ENCODE measurements at places on chromosomes 3 and 15. TPM values are rescaled to one million over a fixed set of nuclear protein-coding genes. Genes with fewer than 3 reads are reported as not detected.
A peak's percentile ranks its signal among the peaks of the same experiment; 100 is the strongest.

The CHST13 gene
- not detected for total RNA-seq

The CSK gene
- 22.7 TPM for total RNA-seq

DNA sequence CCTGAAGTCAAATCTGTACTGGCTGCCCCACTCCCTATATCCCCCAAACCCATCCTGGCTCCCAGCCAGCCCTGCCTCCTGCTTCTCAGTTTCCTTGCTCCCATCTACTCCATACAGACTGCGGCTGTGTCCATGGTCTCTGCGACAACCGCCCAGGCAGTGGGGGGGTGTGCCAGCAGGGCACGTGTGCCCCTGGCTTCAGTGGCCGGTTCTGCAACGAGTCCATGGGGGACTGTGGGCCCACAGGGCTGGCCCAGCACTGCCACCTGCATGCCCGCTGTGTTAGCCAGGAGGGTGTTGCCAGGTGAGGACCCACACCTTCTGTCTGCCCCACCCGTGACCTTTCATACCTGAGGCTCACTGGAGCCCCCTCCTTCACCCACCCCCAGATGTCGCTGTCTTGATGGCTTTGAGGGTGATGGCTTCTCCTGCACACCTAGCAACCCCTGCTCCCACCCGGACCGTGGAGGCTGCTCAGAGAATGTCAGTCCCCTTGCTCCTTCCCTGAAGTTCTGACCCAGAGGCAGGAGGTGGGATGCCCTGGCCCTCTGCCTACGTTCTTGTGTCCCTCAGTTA lies 14.7 kb downstream of the STAB1 start:
- no peak for DNase-seq

The PLA2G4B gene
- 0.62 TPM for total RNA-seq

The INSYN1 gene
- total RNA-seq, result 0.35 TPM

DNA sequence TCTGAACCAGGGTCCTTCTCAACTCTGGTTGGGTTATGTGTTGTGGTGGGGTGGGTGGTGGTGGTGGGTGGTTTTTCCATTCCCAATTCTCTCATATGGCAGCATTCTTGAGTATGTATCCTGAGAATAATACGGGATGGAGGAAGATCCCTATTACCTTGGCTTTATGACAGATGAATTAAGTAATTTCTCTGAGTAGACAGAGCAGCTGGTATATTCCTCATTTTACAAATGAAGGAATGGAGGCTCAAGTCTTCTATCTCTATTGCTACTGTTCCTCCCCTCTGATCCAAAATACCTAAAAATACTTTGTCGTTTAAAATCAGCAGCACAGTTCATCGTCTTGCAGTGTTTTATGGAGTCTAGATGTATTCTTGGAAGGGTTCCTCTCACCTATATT lies 10.4 kb downstream of the GYG1 start:
- DNase-seq, result no peak

DNA sequence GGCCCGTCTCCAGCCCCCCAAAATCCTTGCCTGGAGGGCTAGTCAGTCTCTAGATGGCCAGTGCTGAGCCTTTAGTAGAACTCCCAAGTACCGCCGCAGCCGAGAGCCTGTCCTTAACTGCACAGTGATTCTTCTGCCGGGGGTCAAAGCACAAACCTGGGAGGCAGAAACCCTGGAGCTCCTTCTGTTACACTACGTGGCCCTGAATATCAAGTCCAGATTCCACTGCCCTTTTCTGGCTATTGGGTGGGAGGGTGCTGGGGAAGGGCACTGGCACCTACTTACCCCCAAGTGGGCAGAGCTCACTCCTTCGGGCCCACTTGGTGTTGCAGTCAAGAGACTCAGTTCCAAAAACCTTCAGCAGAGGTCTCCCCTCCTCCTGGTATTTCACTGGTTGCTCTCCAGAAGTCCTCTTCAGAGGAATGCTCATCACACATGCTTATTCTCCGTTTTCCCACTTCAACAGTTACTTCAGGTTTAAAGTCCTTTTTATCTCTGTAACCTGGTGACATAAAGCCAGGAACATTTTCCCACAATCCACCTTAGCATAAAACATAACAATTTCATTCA lies 10.8 kb downstream of the PDHB start:
- DNase-seq, result no peak

The LRIG1 gene
- total RNA-seq, result 3.2 TPM

The HHLA2 gene
- not detected for total RNA-seq

- DNase-seq, result no peak
Observed at GRCh38 chr3:100970477-100970990, 22.7 kb downstream of the ABI3BP start.

GRCh38 chr15:33068007-33068481 lies 126.5 kb downstream of the FMN1 start:
- DNase-seq, result peak; percentile 86

The PLCD1 gene
- 7.6 TPM for total RNA-seq

GRCh38 chr3:127819086-127819485 lies 3.2 kb downstream of the MGLL start:
- DNase-seq, result no peak

The SPSB4 gene
- total RNA-seq, result 1.9 TPM

- DNase-seq, result no peak
Observed at GRCh38 chr15:99421172-99421656, 144.6 kb upstream of the MEF2A start.

The AMIGO3 gene
- not detected for total RNA-seq

GRCh38 chr15:57827021-57827420 lies 120.5 kb downstream of the POLR2M start:
- no peak for DNase-seq

GRCh38 chr3:190210608-190211007 lies 89.9 kb upstream of the P3H2 start:
- DNase-seq, result no peak

GRCh38 chr3:46950650-46951241 lies 25.8 kb downstream of the CCDC12 start:
- no peak for DNase-seq

GRCh38 chr3:72255191-72255590 lies 470.2 kb upstream of the PROK2 start:
- peak; percentile 23 for DNase-seq

The SNUPN gene
- total RNA-seq, result 33.7 TPM

All from H4 (cell line).